ENCODE measurements at places on chromosomes 3 and 15.

DNA sequence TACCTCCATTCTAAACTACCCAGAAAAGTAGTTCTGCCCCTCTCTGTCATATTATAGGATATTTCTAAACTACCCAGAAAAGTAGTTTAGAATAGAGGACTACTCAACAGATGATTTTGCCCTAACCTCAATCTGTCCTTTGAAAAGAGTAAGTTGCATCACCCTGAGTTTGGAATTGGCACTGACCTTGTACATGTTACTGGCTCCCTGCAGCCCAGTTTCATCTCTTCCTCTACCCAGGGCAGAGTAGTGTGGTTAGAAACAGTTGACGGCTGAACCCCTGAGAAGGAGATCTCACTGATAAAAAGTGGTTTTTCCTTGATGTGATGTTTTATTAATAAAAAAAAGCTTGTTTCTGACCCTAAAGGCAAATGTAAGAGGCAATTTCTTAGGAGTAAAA, 340.5 kb upstream of the NECTIN3 start:
- no peak for DNase-seq

DNA sequence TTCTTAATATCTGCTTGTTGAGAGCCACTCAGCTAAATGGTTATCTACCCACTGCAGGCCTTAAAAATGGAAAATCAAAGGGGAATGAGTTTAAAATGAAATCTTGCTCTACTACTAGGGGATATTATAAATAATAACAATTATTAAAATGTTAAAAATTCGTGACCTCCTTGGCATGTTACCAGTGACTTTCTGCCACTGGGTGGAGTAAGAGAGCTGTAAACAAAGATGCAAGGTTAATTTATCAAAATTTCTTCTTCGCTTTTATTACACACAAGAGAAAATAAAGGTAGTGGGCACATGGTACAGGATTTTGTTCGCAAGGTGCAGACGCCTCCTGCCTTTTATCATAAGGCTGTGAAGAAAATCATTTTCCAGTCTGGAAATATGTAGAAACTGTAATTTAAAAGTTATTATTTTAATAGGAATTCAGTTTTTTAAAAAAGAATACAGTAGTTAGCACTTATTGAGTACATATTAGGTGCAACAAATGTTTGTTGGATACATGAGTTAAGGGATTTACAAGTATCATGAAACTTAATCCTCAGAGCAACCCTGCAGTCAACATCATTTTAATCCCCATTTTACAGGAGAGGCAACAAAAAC, 272.6 kb downstream of the SUCLG2 start:
- DNase-seq = no peak

GRCh38 chr3:155701882-155702465, 42.9 kb downstream of the PLCH1 start:
- no peak for DNase-seq

DNA sequence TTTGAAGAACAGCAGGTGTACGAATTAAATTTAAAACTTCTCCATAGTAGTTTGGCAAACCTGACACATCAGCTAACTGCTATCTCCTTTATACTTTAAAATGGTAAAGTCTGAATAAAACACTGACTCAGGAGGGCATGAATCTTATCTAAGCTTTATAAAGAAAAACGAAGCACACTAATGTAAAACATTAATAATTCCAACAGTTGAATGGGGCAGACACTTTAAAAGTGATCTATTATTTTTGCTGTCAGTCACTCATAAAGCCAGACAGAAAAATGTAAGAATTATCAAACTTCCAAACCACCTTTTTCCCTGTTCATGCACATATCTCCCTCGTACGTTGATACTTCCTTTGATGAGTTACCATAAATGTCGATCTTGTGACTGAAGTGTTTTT, 2.6 kb downstream of the ARF4 start:
- DNase-seq = no peak

- DNase-seq = peak; percentile 45
These were observed 8.4 kb downstream of the SHF start for GRCh38 chr15:45179221-45179985.

GRCh38 chr15:63086271-63086670, 35.4 kb upstream of the LACTB start:
- DNase-seq = no peak

All from stimulated activated CD4-positive, alpha-beta T cell treated with anti-CD3 and anti-CD28 coated beads, Interleukin-4, amount 100 ng/mL, for 4 hours (primary cell).